ENCODE measurements at places on chromosomes 6 and 20.

- DNase-seq, result no peak
Observed at GRCh38 chr20:41248368-41249024, 69.0 kb downstream of the ZHX3 start.

GRCh38 chr20:61744691-61745396, 320.8 kb downstream of the TAF4 start:
- no peak for DNase-seq

- no peak for DNase-seq
Observed at GRCh38 chr6:4355241-4355640, 219.9 kb upstream of the ECI2 start.

GRCh38 chr20:53930651-53931504, 139.5 kb downstream of the BCAS1 start:
- no peak for DNase-seq

DNA sequence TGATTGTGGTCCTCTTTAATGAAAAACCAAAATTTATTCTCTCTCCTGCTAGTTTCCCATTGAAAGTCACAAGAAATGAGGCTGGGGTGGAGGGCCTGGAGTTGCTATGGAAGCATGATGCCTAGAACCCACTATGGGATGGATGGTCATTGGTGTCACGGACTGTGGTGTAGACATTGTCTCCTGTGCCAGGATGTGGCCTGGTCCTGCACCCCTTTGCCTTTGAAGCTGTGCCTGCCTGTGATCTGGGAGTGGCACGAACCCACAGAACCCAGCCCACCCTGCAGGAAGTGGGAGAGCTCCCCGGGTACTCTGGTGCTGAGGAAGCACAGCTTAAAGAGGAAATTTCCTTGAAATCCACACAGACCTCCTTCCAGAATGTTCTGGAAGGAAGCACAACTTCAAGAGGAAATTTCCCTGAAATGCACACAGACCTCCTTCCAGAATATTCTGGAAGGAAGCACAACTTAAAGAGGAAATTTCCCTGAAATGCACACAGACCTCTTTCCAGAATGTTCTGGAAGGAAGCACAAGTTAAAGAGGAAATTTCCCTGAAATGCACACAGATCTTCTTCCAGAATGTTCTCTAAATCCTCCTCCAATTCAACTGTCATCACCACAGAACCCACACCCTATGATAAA, 105.6 kb downstream of the CDH26 start:
- DNase-seq, result no peak

DNA sequence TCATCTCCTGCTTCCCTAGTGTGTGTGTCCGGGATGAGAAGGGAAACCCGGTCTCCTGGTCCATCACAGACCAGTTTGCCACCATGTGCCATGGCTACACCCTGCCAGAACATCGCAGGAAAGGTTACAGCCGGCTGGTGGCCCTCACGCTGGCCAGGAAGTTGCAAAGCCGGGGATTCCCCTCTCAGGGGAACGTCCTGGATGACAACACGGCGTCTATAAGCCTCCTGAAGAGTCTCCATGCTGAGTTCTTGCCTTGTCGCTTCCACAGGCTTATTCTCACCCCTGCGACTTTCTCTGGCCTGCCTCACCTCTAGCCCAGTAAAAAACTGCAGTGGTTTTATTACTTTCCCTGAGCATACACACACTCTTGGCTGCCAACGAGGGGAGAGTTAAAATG, 23.9 kb upstream of the C6orf141 start:
- DNase-seq, result no peak

DNA sequence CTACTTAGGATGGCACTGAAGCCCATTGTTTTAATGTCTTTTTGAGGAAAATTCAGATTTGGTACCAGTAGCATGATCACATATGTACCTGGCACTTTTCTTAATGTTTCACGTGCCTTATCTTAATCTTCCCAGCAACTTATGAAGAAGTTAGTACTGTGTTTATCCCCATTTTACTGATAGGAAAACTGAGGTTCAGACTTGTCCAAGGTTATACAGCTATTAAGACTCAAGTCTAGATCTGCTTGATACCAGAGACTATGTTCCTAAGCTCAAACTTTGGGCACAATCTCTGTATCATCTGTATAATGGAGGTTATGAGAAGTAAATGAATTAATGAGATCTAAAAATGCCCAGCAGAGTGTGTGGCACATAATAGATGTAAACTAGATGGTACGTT, 179.7 kb upstream of the SUPT3H start:
- no peak for DNase-seq

DNA sequence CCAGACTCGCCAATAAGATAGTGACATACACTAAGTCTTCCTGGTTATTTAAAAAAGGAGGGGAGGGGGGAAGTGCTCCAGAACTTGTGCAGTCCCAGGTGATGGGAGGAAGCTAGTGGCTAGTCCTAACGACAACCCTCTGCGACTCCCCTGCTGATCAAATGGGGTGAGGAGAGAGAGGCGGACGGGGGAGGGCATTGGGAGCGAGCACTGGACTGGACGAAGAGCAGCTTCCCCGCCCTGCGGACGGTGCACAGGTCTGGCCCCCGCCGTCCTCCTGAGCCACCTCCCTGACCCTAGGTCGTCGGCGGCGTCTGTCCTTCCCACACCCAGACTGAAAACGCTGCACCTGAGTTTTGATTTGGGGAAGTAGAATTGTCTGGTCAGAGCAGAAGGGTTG, 2.2 kb upstream of the OLIG3 start:
- DNase-seq, result no peak

Data from COLO829 (cell line).